ENCODE measurements at places on chromosomes 1 and 21.

- peak; percentile 29 for DNase-seq
Measured at GRCh38 chr1:27383039-27383605, at the start of gene CD164L2. TSS of gene CD164L2 (minus strand) at chr1:27383333. CDS start at chr1:27383239, 94 bp downstream.

GRCh38 chr21:34688145-34688544, 19.4 kb downstream of the CLIC6 start:
- DNase-seq = no peak

- DNase-seq = no peak
Measured at GRCh38 chr1:6353619-6353954, 40.0 kb downstream of the ACOT7 start.

GRCh38 chr21:34343838-34344381, 19.9 kb upstream of the KCNE2 start:
- DNase-seq = no peak

DNA sequence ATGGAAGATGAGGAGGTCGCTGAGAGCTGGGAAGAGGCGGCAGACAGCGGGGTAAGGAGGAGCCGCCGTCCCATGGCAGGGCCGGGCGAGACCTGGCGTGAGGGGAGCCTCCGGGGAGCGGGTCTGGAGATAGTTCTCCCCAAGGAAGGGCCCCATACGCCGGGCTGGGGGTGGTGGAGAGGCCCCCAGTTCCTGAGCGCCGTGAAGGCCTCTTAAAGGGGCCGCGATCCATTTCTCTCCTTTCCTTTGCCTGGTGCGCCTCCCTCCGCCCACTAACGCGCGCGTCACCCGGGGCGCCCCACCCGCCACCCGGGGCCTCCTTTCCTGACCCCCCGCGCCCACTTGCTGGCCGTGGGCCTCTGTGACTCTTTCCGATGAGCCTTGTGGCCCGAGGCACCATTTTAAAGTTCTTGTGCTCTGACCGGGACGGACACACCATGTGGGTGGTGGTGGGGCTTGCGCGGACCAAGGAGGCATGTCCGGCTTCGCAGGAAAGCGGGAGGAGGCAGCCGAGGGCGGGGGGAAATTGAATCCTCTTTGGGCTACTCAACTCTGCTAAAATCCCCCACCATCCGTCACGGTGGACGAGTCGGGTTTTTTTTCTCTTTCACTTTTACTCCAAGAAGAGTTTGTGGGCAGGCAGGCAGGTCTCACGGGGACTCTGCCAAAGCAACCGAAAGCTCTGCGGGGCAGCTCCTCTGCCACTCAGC, 371 bp downstream of the SZRD1 start:
- DNase-seq = peak; percentile 82

DNA sequence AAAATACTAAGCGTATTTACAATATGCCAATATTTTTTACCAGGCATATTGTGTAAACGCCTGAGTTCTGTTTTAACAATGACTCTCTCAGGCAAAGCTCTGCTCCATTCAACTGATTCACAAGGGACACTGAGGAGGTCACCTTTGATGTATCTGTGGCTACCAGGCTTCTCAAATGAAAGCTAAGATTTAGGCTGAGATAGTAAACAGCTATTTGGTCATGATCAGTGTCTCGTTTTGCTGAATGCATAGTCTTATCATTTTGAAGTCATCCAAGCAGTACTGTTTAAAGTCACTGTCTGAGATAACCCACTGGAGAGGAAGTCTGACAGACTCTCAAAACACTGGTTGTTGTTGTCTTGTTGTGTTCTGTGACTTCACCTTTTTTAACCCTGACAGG, 13.7 kb upstream of the PLPPR5 start:
- DNase-seq = no peak

- DNase-seq = no peak
Measured at GRCh38 chr1:28127617-28128257, 39.3 kb upstream of the EYA3 start.

GRCh38 chr1:222233444-222234158, 314.3 kb downstream of the HHIPL2 start:
- DNase-seq = no peak

DNA sequence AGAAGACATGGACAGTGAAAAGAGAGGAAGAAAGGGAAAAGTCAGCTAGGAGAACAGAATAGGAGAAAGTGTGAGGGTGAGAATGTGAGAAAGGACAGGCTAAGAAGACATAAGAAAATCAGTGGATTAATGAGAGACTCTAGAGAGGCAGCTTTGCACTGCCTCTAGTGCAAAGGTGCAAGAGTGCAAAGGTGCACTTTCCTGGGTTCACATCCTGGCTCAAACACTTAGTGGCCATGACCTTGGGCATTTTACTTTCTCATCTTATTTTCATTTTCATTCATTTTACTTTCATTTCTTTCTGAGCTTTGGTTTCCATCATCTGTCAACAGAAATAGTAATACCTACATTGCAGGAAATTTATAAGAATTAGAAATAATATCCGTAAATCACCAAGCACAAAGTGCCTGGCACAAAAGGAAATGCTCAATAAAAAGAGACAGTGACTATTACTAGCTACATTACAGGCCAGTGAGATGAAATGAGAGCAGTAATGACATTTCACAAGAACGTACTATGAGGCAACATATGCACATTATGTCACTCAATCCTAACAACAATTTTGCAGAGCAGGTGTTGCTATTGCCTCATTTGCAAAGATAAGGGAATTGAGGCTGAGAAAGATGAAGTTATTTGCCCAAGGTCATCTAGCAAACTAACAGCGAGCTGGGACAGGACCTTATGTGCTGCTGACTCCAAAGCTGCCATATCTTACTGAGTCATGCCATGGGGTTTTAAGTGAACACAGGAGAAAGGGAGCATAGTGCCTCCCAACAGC, 107.0 kb upstream of the TLR5 start:
- no peak for DNase-seq

GRCh38 chr1:5727871-5728643, 264.2 kb downstream of the NPHP4 start:
- no peak for DNase-seq

GRCh38 chr1:39788758-39789570, at the start of gene BMP8B:
TSS of gene BMP8B (minus strand) at chr1:39788865. CDS start at chr1:39788485, 380 bp downstream.
- peak; percentile 70 for DNase-seq

- DNase-seq = peak; percentile 11
Measured at GRCh38 chr21:32554832-32555638, 30.3 kb downstream of the TCP10L start.

DNA sequence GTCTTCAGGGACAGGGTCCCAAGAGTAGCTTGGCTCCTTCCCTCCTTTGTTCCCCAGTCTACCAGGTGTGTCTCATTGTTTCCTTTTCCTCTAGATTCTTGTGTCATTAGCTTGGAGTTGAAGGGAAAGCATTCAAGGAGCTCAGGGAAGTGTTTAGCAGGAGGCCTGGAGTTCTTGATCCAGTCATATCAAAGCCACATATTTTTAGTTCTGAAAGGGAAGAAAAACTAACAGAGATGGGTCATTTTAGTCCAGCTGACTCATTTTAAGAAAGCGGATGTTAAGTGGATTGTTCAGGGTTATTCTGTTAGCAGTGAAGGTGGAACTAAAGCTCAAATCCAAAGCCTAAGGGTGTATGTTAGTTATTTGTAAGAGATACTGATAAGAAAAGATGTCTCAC, 721 bp downstream of the C1orf54 start:
- no peak for DNase-seq

- DNase-seq = peak; percentile 42
Measured at GRCh38 chr1:169484683-169485430, 887 bp downstream of the SLC19A2 start.

DNA sequence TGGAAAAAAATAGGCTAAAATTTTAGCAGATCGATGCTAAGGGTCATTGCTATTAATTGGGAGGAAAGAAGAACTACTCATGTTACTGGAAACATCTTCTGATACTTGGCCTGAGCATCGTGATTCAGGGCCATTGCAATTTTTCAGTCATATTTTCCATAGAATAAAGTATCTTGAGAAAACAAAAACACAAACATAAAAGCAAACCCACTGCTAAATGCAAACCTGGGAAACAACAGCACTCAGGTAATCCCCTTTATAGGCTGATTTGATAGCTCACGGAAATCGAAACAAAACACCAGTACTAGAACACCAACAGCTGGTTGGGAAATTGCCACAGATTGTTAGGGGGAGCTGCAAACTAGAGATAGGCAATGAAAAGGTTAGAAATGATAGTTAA, 172.9 kb upstream of the ESRRG start:
- DNase-seq = no peak

GRCh38 chr1:184753608-184754475, 816 bp downstream of the EDEM3 start:
- peak; percentile 32 for DNase-seq

- DNase-seq = peak; percentile 14
Measured at GRCh38 chr1:30527511-30528140, 195.8 kb downstream of the MATN1 start.

- no peak for DNase-seq
Measured at GRCh38 chr1:169886931-169887330, 6.8 kb downstream of the SCYL3 start.

DNA sequence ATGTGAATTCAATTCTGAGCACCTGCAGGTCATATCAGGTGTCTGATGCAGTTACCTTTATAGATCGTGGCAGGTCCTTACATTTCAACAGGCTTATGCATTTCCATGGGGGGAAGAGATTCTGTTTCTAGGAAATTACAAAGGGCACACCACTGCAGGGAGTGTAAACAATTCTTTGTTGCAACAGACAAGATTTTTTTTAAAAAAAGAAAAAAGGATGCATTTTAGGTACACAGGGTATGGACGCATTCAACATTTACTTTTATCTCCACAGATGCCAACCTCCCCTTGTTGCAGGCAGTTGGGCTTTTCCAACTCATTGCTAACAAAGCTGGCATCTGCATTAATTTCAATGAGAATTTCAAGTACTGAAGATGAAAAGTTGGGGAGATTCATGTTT, 13.5 kb upstream of the TEKT2 start:
- DNase-seq = no peak

- no peak for DNase-seq
Measured at GRCh38 chr1:215132156-215132555, 49.6 kb downstream of the KCNK2 start.

- no peak for DNase-seq
Measured at GRCh38 chr1:175878775-175879174, 135.4 kb upstream of the TNR start.

DNA sequence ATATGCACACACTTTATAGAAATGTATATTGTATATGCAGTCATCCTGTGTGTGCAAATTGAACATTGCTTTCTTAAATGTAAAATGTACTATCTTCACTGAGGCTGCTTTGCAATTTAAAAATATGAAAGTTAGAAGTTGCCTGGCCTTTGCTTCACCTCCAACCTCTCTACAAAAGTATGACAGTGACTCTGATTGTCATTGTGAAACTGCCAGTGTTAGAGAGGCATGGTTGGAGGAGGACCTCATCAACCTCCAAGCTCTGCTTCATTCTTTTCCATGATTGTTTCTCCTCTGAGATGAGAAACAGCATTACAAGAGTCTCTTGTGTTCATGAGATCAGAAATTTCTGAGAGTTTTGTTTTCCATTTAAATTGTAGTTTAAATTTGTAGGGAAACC, 185.5 kb downstream of the ZC3H11B start:
- DNase-seq = no peak

GRCh38 chr21:16842696-16843035, 670.2 kb upstream of the CXADR start:
- no peak for DNase-seq

All from SW480 (cell line).